Stimulated activated CD4-positive, alpha-beta T cell treated with anti-CD3 and anti-CD28 coated beads, TNF-alpha, amount 100 ng/mL, for 1 hour (primary cell): ENCODE measurements at places on chromosomes 3 and 15.

DNA sequence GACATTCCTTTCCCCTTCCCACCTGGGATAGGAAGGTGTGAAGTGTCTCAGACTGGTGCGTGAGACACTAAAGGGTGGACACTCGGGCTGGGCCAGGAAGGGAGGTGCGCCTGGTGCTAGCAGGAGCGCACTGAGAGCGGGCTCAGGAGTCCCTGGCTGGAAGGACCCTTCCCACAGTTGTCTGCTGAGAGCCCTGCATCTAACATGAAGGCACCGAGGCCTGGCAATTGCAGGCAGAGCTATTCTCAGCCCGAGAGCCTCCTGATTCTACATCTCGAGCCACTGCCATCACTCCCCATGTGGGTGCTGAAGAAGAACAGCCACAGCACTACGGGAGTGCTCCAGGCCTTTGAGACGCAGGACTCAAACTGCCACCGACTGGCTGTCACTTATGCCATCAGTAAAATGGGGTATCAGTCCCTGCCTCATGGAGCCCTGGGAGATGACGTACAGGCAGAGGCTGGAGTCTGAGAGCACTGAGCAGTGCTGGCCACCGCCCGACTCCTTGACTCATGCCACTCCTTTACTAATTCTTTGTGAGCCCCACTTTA is 159.4 kb downstream of the KLF13 start:
- DNase-seq = no peak

- DNase-seq = no peak
These were observed 3.9 kb upstream of the NR2E3 start for GRCh38 chr15:71806452-71806931.

DNA sequence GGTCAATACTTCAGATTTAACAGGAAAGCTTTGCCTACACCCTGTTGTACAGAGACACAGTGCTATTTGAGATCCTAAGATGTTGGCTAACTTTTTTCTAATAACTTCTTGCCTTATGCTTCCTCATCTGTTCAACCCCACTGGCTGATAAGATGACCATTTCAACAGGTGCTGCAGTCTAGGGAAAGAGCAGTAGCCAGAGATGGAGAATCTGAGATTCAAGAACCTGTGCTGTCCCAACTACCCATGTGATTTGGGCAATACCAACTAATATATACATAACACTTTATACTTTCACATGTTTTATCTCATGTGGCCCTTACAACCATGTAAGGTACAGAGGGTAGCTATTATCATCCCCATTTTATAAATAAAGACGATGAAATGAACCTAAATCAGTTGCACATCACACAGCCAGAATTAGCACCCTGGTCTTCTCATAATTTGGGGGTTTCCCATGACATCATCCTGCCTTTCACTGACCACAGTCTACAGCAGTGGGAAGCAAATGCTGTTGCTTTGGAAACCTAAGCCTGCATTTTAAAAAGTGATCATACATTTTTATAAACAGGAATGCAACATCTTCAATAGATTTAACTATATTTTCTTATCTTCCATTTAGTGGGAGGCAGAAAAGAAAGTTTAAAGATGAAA is 9.7 kb downstream of the TTC23 start:
- no peak for DNase-seq

DNA sequence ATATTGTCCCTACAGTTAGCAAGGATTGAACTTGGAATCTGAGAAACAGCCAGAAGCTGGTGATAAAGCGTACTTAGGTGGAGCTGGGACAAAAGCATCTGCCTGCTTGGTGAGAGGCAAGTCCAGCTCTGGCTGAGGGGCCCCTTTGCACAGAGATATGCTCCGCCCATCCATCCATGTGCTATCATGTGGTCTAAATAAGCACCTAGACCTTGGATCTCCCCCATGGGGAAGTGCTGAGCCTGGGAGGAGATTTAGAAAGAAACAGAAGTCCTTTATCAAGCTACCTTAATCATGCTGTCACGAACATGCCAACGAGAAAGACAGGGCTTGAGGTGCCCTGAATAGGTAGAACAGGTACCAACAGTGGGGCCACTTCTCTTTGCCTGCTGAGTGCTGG is 369.5 kb downstream of the FOXP1 start:
- no peak for DNase-seq

DNA sequence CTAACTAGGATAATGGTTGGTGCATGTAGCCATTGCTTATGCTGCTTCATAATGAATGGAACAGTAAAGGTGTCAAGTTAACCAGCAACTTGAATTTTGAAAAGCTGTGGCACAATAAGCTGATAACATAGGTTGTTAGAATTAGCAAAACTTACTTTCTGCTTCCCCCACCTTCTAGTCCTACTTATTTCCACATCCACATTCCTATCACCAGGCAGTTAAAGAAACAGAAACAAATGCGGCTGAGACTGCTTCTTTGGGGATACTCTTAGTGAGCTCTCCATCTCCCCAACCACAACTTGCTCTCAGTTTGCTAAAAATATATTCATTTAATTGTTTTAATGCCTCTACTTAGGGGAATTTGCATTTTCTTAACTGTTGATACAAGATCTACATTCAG is 215.1 kb downstream of the TIGIT start:
- DNase-seq = no peak

DNA sequence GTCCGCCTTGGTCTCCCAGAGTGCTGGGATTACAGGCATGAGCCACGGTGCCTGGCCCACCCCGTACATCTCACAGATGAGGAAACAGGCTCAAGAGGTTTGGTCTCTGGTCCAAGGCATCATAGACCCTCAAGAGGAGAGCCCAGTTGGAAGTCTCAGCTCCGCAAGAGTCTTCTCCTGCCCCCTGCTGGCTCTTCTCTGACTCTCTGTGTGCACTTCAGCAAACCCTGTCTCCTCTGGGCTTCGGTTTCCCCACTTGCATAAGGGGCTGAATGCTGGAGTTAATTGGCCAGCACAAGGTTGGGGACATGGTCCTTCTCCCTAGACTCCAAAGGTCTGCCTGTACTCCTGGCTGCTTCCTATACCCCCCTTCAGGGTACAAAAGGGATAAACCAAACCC is 3.9 kb downstream of the MST1R start:
- DNase-seq = no peak

GRCh38 chr3:55826731-55827496 is 339.8 kb upstream of the WNT5A start:
- no peak for DNase-seq

GRCh38 chr15:56250626-56251025 is 6.9 kb upstream of the RFX7 start:
- no peak for DNase-seq

DNA sequence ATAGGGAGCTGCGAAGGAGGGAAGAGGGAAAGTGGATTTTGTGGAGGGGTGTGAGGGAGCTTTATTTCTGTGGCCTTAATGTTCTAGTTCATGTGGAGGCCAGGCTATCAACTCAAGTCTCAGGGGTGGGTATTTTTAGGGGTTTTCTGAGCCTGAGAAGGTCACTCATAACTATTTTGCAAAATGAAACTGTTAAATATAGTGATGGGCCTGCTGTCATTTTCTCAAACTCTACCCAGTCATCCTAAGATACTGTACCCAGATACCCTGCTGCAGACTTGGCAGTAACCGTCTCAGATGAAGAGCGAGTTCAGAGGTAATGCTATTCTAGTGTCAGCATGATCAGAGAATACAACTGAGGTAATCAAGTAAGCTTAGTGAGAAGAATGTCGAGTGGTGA is 545.0 kb upstream of the TBL1XR1 start:
- DNase-seq = no peak

- no peak for DNase-seq
These were observed 103.6 kb upstream of the THSD4 start for GRCh38 chr15:71011503-71012155.

- DNase-seq = no peak
These were observed 429.7 kb downstream of the RAP2B start for GRCh38 chr3:153591561-153592245.

DNA sequence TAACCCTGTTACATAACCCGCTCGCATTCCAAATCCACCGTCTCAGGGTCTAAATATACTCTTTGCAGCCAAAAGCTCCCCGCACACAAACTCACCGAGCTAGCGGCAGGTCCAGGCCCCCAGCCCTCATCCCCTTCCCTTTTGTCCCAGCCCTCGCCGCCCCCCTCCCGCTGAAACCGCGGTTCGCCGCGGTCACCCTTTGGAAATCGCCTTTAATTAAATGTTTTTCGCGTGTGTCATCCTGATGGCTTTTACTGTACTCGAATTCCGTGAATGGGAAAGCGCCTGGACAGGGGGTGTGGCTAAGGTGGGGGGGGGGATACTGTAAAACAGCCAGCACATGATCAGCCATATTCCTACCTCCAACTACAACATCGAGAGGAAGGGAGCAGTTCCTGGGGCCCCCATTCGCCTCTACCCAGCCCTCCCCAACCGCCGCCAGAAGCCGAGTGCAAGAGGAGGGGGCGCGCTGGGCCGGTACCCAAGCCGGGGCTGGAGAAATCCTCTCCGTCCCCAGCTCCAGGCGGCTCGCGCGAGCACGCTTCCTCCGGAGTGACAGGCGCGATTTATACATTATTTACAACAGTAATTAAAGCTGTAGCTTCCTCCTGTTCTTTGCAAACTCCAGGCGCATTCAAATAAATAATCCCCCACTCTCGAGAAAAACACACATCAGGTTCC is 1.7 kb downstream of the RORA start:
- no peak for DNase-seq
